ENCODE measurements at places on chromosomes 7 and 10.
A peak's percentile ranks its signal among the peaks of the same experiment; 100 is the strongest.

GRCh38 chr10:128047991-128048818 lies 78.0 kb downstream of the MKI67 start:
- peak; percentile 60 for DNase-seq

DNA sequence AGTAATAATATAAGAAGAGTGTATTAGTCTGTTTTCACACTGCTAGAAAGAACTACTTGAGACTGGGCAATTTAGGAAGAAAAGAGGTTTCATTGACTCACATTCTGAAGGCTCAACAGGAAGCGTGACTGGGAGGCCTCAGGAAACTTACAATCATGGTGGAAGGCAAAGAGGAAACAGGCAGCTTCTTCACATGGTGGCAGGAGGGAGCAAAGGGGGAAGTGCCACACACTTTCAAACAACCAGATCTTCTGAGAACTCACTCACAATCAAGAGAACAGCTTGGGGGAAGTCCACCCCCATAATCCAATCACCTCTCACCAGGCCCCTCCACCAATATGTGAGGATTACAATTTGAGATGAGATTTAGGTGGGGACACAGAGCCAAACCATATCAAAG lies 212.5 kb upstream of the HDAC9 start:
- DNase-seq, result no peak

GRCh38 chr7:99014113-99014985 lies 129.6 kb downstream of the SMURF1 start:
- no peak for DNase-seq

DNA sequence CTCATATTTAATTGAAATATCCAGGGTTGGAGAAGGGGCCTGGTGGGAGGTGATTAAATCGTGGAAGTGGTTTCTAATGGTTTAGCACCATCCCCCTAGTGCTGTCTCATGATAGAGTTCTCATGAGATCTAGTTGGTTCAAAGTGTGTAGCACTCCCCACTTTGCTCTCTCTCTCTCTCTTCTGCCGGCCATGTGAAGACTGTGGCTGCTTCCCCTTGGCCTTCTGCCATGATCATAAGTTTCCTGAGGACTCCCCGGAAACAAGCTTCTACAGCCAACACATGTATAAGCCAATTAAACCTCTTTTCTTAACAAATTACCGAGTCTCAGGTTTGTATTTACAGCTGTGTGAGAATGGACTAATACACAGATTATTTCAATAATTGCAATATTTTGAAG lies 305.8 kb upstream of the KCND2 start:
- DNase-seq, result no peak

GRCh38 chr10:132648072-132648850 lies 110.7 kb downstream of the INPP5A start:
- DNase-seq, result no peak

GRCh38 chr7:69018200-69018599 lies 580.1 kb upstream of the AUTS2 start:
- no peak for DNase-seq

GRCh38 chr7:149415391-149416071 lies 45.3 kb downstream of the ZNF777 start:
- peak; percentile 34 for DNase-seq
